ENCODE measurements at places on chromosomes 6 and 20.

DNA sequence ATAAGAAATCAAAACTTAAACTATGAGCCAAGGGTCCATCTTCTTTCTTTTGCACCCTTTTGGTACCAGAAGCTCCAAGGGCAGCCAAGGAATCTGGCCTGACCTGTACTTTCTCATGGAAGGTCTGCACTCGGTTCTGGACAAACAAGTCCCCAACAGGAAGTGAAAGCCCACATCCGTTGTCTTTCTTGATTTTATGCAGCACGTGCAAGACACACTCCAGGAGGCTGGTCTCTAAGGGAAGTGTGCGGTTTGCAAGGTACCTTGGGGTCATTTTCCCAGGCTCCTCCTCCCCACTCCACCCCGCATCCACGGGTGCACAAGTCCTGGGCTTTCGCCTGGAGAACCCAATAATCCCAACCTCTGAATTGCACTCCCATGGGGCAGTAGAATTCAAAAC is 101.9 kb downstream of the NFATC2 start:
- DNase-seq: no peak

- DNase-seq: no peak
Measured at GRCh38 chr6:154258064-154258757, 98.4 kb downstream of the IPCEF1 start.

GRCh38 chr6:105015482-105015881 is 58.6 kb downstream of the LIN28B start:
- no peak for DNase-seq

- DNase-seq: no peak
Measured at GRCh38 chr6:71721642-71722041, 164.7 kb upstream of the RIMS1 start.

DNA sequence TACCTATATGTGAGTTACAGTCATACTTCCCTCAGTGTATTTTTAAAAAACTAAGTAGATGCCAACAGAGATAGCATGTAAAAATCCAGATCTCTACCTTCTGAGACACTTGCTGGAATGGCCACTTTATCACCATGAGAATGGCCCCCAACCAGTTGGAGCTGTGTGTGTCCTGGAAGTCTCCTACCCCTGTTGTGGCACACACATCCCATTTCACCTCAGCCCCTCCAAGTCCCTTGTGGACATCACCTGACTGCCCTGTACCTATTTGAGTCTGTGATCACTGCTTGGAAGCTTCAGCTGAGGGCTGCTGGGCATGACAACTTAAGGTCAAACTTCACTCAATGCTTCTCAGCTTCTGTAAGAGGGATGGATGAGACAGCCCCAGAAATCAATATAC is 24.1 kb downstream of the MOCS1 start:
- no peak for DNase-seq

GRCh38 chr6:169212897-169213813 is 40.5 kb downstream of the THBS2 start:
- DNase-seq: peak; percentile 77

- no peak for DNase-seq
Measured at GRCh38 chr6:73817253-73817652, 121.2 kb downstream of the CD109 start.

- no peak for DNase-seq
Measured at GRCh38 chr6:7542065-7542873, 798 bp downstream of the DSP start.

GRCh38 chr20:49582413-49583334 is 14.7 kb upstream of the PTGIS start:
- no peak for DNase-seq

Measured in stimulated activated CD8-positive, alpha-beta memory T cell treated with anti-CD3 and anti-CD28 coated beads, Interleukin-15, amount 100 ng/mL, for 4 hours (primary cell).